ENCODE measurements at places on chromosomes 5 and 9. TPM values are rescaled to one million over a fixed set of nuclear protein-coding genes. Genes with fewer than 3 reads are reported as not detected.
A peak's percentile ranks its signal among the peaks of the same experiment; 100 is the strongest.

The CDH18 gene
- 18.8 TPM for total RNA-seq

DNA sequence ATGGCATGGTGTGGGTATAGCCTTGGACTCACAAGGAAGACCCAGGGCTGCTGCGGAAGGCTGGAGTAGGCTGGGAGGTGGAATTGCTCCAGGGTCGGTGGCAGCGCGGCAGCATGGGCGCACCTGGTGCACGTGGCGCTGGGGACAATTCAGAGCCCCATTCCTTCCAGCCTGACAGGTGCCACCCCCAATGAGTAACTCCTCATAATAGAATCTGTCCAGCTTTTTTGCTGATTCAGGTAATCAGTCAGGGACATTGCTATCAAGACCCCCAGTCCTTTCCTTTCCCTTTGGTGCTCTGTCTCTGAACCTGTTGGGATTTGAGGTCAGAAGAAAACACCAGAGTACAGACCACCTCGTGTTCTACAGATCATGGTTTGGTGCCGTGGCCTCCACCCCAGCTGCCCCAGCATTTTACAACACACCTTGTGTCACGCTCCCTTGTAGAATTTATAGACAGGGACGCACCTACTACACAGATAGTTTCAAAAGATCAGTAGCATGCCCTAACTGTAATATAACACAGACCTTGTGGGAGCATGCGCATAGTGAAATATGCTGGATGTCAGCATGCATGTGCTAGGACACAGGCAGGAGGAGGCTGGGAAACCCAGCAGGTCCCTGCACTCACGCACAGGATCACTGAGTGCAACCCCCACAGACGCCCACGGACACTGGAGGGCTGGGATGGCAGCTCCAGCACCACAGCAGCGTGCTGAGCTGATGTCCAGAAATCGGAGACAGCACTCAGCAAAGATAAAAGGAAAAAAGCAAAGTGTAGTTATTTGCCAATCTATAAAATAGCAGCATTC lies 47.9 kb upstream of the CTSL start:
- DNase-seq = no peak

The NUTM2F gene
- not detected for total RNA-seq

DNA sequence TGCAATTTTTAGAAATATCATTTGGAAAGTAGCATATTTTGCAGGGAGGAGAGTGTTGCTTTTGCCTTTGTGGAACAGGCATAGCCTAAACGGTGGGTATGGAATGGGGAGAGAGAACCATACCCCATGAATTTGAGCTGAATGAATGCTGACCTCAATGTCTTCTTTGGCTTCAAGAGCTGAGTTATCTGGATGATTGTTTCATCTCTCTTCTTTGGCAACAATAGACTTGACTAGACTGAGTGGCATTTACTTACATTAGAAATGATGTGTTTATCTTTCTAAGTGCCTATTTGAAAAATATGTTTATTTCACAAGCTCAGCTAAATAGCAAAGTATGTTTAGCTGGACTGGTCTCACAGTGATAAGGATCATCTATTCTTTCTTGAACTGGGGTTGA lies 42.8 kb downstream of the SPEF2 start:
- DNase-seq = no peak

- no peak for DNase-seq
Measured at GRCh38 chr5:174755106-174755505, 30.7 kb downstream of the MSX2 start.

The AQP7 gene
- not detected for total RNA-seq

DNA sequence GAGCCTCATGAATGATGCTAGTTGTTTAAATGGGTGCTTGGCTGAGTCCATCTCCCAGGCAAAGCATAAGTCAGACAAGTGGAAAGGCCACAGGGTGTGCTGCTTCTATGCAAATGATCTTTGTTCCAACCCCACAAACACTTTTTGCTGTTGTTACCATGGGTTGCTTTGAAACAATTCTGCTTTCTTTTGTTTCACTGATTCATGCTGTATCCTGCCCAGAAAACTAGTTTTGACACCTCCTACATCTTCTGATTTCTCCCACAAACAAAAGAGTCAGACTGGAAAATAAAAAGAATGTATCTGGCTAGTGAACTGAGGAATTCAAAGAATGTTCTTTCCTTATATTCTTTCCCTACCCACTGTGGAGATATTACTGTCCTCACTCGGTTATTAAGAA lies 298.6 kb downstream of the DIRAS2 start:
- no peak for DNase-seq

GRCh38 chr5:131533836-131534235 lies 101.2 kb downstream of the RAPGEF6 start:
- no peak for DNase-seq

DNA sequence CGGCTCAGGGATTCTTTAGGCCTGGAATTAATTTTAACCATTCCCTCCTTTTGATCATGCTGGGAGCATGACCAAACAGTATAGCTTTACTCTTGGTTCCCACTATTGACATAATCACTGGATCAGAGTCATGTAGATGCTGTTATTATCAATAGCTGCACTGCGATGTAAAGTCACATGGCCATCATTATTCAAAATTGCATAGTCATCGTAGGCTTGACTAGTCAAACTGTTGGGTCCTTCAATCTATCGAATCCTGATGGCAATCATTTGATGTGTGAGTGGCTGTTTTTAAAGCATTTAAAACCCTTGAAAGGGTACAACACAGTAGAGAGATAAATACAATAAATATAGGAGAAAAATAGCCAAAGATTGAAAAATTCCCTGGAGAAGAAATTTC lies 1194.1 kb downstream of the EFNA5 start:
- no peak for DNase-seq

DNA sequence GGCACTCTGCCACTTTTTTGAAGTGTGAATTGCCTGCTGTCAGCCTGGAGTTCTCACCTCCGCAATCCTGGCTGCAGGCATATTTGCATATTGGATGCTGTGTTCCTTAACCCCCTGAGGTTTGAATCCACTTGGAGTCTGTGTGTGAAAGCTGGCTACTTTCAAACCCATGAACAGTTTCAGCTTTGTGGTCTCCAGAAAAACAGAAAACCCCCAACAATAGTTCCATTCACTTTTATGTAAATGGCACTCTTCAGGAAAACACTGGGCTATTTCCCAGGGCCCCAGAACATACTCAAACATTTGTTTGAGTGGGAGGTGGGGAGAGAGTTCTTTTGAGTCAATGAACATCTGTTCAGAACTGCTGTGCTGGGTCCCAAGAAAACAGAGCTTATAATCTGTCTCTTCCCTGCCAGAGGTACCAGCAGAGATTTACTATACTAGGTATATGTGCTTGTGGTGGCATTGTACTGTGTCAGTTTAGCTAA lies 5.0 kb downstream of the NUDT2 start:
- DNase-seq = no peak

GRCh38 chr5:138606378-138607064 lies 31.3 kb upstream of the HSPA9 start:
- no peak for DNase-seq

DNA sequence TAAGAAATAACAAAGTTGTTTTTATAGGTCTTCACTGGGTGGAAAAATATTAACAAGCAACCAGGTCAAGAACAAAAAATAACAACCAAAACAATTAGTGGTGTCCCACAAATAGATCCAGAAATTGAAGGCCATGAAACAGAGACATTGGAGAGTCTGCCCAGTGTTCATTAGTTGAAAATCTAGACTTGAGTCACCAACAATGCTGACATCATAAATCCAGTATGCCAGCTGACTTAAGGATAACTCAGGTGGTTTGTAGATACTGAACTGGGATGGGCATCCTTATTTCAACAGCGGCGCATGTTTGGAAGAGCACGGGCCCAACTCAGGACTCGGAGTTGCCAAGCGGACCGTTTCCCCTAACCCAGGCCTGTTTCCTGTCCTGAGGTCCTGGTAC lies 80.7 kb upstream of the TNFAIP8 start:
- no peak for DNase-seq

The SPATA31E1 gene
- total RNA-seq = not detected

GRCh38 chr5:147508711-147509040 lies 1.2 kb downstream of the DPYSL3 start:
- DNase-seq = no peak

DNA sequence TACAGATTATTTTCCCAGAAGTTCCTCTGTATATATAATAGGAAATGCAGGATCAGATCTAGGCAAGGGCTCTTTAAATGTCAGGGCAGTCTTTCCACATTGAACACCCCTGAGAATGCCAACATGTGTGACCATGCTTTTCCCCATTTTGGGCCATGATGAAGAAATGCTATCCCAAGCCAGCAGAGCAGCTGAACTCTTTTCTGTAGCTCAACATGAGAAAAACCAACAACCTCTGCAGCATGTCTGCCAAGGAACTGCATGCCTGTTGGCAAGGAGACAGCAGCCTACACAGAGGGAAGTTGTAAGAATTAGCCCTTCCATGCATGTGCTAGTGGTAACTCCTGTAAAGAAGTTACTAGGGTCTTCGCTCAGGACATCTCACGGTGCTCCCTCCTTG lies 9.5 kb upstream of the IFNK start:
- DNase-seq = no peak

GRCh38 chr5:128764601-128765310 lies 200.5 kb upstream of the SLC27A6 start:
- peak; percentile 70 for DNase-seq

- DNase-seq = no peak
Measured at GRCh38 chr5:136435946-136436543, 70.7 kb upstream of the TRPC7 start.

- no peak for DNase-seq
Measured at GRCh38 chr5:181233801-181234454, 9.8 kb downstream of the RACK1 start.

The TRPM6 gene
- 0.17 TPM for total RNA-seq

GRCh38 chr5:41960481-41960880 lies 35.4 kb downstream of the FBXO4 start:
- no peak for DNase-seq

The PCDHA1 gene
- total RNA-seq = 0.10 TPM

The PCDHB7 gene
- not detected for total RNA-seq

The PCDHGA3 gene
- not detected for total RNA-seq

DNA sequence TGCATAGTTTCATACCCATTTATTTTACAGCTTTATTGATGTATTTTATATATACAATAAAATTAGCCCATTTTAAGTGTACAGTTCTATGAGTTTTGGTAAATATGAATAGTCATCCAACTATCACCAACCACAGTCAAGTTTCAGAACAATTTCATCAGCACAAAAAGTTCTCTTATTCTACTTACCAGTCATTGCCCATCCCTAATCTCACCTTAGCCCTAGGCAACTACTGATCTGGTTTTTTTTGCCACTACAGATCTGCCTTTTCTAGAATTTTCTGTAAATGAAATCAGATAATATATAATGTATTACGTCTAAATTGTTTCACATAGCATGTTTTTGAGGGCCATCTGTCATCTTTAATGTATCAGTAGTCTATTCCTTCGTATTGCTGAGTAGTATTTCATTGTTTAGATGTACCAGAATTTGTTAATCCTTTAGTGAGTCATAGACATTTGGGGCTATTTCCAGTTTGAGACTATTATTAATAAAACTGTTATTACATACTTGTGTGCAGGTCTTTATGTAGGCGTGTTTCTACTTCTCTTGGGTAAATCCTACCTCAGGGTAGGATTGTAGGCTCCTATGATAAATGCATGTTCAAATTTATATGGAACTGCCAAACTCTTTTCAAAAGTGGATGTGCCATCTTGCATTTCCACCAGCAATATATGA lies 198.5 kb upstream of the ADAMTSL1 start:
- DNase-seq = no peak

DNA sequence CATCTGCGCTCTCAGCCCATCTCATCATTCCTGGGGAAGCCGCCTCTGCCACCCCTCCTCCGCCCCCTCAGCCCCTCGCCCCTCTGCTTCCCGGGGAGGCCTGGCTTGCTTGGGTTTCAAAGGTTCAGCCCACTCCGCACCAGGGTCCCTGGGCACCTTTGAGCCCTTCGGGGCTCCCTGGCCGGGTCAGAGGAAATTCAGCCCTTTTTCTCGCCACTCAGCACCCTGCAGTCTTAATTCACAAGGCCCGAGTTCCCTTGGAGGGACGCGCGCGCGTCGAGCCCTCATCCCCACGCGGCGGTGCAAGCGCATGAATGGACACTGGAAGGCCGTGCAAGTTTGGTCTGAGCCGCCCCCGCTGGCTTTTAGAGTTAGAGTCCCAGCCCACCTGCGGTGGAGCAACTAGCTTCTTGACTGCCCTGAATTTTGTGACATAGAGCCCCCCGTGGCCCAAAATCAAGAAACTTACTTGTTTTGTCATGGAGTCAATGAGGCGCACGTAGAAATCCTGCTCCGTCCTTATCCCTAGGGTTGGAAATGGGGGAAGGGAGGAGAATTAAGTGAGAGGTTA lies 4.5 kb downstream of the EBF1 start:
- no peak for DNase-seq

DNA sequence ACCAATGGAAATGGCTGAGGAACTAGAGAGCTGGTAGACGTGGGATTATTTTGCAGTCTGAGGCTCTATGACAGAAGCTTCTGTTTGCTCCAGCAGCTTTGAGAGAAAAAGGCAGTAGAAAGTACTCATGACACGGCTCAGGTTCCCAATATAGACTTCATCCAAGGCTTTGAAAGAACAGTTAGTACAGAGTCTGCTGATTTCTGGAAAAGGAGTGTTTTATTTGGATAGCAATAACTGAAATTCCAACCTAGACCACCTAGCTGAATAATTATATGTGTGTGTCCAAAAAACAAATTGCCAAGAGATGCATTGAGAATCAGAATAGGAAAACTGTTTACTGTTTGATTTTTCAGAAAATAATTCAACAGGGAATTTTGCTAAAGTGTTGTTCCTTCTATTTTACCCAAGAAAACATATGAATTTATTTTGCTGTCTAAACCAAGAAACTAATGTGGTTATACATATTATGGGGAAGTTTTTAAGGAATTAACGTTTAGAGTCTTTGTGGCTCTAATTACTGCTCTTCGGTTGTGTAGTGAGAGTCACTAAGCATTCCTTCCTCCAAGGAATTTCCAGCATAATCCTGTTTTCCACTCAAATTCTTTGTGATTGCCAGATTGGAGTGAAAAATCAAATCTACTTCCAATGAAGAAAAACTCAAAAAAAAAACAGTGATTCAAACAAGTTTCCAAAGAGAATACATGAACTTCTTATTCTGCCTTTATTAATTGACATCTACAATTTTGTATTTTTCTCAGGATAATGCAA lies 18.1 kb upstream of the MTX3 start:
- no peak for DNase-seq

DNA sequence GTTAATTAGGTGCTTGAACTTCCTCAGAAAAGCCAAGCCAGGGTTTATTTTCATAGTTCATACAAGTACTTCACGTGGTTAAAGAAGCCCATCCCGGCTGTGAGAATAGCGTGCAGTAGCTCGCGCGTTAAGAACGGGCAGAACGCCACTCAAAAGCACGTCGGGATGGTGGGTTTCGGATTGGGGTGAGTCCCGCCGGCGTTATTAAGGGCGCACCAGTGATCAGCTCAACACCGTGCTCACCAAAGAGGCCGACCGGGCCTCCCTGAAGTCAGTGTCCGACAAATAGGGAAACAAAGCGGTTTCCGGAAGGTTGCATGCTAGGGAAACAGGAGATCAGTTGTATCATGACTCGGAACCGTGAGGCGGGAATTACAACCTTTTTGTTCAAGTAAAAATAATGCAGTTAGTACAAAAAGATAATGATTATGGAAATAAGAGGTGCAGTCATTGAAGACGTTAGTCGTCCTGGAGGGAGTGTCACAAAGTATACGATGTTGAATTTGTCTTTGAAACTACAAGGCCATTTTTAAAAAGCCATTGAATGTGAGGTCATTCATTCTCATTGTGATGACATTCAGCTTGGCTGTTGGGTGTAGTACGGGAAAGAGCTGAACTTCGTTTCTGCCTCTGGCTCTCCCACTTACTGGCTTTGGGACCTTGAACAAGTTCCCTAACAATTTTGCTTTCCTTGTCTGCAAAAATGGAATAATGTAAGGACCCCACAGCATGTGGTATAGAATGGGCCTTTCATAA lies 992 bp downstream of the SETD9 start:
- DNase-seq = peak; percentile 51

The PTGS1 gene
- not detected for total RNA-seq

- peak; percentile 94 for DNase-seq
Measured at GRCh38 chr5:150653145-150653761, 7.8 kb upstream of the MYOZ3 start.
